ENCODE measurements at places on chromosomes 1 and 21.

DNA sequence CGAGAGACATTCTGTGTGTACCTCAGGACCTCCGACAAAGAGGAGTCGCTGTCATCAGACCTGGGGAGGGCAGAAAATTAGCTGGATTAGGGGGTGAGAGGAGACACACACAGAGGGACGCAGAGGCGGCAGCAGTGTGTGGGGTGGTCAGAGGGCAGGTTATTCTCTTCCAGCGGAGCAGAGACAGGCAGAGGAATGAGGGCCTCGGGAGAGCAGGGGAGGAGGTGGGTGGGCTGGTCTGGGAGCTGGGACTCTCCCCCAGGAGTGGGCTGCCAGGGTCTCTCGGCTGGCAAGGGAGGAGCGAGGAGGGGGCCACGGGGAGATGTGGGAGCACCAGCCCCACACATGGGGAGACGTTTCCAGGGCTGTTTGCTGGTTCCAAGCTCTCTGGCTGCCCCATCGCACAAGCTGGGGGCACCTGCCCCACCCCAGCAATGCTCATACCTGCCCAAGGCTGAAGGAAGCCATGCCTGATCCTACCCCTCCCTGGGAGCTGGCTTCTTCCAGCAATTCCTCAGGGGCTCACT lies 40.4 kb downstream of the KIF21B start:
- DNase-seq: no peak

DNA sequence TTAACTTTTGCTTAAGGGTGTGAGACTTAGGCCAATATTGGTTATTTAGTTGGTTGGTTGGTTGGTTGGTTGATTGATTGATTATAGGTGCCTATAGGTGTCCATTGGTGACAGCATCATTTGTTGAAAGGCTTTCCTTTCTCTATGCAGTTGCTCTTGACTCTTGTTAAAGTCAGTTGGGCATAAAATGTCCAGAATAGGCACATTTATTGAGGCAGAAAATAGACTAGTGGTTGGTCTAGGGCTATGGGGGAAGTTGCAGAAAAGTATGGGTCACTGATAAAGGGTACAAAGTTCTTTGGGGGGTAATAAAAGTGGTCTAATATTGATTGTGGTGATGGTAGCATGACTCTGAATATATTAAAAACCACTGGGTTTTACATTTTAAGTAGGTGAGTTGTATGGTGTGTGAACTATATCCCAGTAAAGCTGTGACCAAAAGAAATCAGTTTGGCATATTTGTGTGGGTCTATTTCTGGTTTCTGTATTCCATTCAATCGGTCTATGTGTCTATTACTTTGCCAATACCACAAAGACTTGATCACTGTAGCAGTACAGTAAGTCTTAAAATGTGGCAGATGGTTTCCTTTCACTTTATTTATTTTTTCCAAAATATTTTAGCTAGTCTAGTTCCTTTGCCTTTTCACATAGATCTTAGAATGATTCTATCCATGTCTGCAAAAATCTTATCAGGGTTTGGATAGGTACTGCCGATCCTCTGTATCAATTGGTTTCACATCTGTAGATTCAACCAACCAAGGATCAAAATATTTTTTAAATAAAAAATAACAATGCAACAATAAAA lies 63.0 kb downstream of the ATP1A1 start:
- DNase-seq: no peak

DNA sequence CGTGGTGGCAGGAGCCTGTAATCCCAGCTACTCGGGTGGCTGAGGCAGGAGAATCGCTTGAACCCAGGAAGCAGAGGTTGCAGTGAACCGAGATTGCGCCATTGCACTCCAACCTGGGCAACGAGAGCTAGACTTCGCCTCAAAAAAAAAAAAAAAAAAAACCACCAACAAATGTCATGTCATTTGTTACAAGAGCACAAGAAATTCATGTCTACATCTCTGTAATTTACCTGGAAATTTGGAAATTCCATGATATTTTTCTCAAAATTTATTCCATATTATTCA lies 16.5 kb upstream of the VPS45 start:
- DNase-seq: no peak

- no peak for DNase-seq
These were observed 34.7 kb downstream of the RGSL1 start for GRCh38 chr1:182484531-182485257.

GRCh38 chr1:167795810-167796740 lies 74.3 kb downstream of the MPZL1 start:
- no peak for DNase-seq

DNA sequence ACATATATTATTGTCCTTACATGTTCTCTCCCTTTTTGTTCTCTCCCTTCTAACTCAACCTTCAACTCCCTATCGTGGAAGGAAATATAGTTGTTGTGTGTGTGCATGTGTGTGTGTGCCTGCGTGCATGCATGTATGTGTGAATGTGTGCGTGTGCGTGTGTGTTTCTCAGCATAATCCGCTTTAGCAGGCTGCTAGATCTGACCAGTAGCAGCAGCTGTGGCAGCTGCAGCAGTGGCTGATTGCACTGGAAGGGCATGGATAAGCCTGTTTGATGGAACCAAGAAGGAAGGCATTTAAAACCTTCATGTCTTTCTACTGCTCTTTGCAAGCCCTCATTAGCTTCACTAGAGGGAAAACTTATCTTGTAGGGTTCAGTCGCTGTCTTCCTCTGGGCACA lies 65.6 kb upstream of the IRF2BP2 start:
- no peak for DNase-seq

DNA sequence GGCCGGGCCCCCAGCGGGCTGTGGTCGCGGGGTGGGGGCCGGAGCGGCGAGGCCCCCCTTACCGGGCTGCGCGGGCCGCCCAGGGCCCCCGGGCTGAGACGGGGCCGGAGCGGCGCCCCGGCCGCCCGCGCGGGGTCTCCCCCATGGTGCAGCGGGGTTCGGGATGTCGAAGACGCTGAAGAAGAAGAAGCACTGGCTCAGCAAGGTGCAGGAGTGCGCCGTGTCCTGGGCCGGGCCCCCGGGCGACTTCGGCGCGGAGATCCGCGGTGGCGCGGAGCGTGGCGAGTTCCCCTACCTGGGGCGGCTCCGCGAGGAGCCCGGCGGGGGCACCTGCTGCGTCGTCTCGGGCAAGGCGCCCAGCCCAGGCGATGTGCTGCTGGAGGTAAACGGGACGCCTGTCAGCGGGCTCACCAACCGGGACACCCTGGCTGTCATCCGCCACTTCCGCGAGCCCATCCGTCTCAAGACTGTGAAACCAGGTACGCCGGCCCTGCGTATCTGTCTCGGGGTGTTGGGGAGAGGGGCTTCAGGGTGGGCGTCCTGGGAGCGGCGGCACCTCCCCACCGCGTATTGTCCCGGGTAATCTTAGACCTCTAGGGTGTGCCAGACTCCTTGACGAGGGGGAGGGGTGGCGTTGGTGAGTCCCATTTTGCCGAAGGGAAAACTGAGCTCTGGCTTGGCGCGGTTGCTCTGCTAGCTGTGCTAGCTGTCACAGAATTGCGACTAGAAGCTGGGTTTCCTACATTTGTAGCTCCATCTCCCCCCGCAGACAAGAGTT lies 745 bp downstream of the MAGI3 start:
- peak; percentile 17 for DNase-seq

- DNase-seq: no peak
These were observed 68.3 kb downstream of the TCP10L start for GRCh38 chr21:32516756-32517649.

DNA sequence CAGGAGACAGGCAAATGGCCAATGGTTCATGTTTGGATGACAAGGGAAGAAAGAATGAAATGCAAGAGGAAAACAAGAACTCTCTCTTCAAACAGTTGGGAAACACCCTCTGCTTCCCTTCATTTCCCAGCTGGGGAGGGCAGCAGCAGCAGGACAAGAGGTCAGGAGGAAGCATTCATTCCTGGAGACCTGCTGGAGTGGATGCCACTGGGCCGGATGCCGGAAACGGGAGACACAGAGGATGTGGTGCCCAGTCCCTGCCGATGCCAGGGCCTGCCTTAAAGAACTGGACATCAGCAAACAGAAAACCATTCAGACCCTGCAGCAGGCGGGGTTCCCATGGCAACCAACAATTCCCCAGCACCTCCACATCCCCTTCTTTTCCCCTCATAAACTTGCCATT lies 102.3 kb upstream of the ZNF648 start:
- no peak for DNase-seq

DNA sequence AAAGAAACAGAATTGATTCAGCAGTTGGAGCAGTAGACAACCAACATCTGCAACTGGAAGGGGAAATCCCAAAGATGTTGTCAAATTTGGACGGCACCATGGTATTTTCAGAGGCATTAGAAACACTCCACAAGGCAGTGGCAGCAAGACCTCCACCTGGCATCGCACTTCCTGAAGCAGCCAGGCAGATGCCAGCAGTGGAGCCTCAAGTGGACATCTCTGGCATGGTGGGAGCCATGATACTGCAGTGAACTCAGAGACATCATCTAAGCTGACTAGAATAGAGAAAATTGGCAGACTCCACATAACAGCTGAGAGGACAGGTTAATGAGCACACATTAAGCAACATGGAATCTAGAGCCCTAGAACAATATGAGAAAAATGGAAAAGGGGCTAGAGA lies 33.9 kb upstream of the RGS8 start:
- no peak for DNase-seq

GRCh38 chr1:38347446-38348175 lies 301.0 kb upstream of the POU3F1 start:
- DNase-seq: no peak

DNA sequence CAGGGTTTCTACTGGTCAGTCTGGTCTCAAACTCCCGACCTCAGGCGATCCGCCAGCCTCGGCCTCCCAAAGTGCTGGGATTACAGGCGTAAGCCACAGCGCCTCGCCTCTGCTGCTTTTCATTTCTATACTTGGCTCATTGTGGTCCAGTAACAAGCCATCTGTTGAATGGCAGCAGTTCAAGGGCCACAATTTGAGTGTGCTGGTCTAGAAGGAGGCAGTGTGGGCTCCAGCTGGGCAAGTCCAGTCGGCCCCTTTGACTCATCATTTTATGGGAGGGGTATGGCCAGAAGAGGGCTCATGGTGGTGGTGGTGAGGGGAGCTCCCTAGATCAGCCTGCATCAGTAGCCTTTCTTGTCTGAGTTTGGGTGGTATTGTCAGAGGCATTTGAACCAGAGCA lies 33.2 kb downstream of the ATP8B2 start:
- DNase-seq: no peak

DNA sequence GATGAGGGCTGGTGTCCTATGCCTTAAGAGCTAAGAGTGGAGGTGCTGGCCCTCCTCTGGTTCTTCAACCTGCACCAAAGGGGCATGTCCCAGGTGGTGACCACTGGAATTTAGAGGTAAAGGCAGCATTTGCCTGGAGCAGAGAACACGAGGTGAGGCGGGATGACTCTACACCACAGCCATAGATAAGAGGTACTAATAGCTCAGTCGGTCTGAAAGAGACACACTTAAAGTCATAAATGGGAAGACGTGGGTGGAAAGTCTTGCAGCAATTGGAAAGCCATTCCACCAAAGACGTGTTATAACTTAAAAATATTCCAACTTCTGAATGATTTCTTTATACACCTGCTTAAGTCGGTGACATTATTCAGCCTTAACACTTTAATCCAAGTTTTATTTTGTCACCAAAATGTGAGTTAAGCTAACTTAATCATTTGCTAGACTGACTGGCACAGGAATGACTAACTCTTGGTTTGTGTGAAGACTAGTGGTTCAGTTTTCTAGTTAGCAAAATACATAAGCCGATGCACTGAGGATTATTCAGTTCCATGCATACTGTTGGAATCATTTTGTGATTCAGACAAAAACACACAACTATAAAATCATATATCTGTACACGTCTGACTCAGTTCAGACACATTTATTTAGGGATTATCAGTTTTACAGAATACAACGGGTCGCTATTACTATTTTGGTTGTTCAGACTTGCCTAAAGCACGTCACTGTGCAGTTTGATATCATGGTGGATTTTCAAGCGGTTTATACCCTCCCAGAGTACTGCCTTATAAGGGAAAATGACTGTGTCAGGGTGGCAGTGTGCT lies 4.6 kb upstream of the ETS2 start:
- DNase-seq: no peak

DNA sequence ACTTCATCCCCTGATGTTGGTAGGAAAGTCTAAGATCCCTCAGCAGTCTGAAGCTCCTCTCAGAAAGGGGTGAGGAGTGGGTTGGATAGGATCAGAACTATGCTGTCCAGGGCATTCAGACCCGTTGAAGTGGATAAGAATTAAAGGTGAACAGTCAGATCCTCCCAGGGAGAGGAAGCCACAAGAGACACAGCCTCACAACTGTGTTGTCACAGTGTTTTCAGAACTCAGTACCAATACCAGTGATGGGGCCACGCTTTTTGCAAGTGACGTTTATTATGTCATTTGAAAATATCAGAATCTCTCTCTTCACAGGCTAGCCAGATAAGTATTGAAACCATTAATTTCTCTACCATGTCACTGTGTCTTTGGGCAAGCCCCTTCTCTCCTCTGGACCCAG lies 15.4 kb upstream of the EPS15 start:
- no peak for DNase-seq

GRCh38 chr1:215958841-215959240 lies 391.7 kb downstream of the KCTD3 start:
- no peak for DNase-seq

DNA sequence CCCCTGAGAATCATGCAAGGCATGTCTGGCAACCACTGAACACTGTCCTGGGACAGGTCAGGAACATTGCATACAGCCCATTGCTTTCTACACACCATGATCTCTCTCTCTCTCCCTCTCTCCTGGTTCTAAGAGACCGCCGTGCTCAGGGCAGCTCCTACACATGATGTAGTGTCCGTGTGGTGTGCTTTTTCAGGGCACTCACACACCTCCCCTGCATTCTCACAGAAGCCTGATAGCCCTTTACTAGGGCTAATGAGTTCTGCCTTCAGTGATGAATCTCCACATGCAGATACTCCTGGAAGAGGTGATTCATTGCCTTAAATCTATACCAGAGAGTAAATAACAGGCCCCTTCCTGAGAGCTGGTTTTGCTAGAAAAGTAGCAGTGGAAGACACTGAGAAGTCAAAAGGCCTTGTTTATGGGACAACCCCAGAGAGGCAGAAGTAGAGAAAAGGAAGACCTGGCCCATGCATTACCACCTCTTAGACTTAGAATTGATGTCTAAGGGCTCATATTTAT lies 7.2 kb upstream of the OLFML2B start:
- no peak for DNase-seq

DNA sequence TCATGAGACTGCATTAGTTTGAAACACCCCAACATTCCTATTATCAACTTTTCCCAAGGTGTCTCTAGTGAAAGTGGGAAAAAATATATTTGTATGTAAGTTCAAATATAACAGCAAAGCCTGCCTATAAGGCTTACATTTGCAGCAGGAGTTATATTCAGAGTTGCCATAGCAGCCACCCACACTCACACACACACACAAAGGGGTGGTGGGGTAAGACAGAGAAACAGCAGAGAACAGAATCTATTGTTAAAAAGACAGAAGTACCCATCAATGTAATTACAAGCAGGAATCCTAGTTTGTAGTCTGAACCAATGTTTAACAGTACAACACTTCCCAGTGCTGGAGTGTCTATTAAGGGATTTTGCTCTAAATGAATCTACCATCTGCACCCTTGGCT lies 55.0 kb downstream of the PLPPR5 start:
- DNase-seq: no peak

- DNase-seq: no peak
These were observed 34.8 kb upstream of the LYST start for GRCh38 chr1:235901461-235901860.

- DNase-seq: no peak
These were observed 1.7 kb downstream of the PIP5K1A start for GRCh38 chr1:151199873-151200581.
